ENCODE measurements at places on chromosomes 12 and 14.

DNA sequence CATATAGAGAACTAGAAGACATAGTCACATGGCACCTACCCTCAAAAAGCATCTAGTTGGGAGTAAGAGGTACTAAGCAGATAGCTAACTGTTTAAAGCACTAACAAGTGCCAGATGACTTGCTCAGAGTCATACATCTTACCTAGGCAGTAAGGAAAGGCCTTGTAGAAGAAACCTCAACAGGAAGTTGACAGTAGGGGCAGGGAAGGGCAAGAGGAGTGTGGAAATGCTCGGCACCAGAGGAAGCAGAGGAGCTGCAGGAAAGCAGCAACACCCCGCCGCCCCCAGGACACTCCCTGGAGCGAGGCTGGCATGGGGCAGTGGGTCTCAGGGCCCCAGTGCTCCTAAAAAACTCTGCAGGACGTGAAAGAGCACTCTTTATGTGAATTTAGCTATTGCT is 92.9 kb downstream of the PPP2R5C start:
- DNase-seq, result no peak

- DNase-seq, result no peak
Measured at GRCh38 chr14:103128631-103129300, 5.5 kb downstream of the TNFAIP2 start.

GRCh38 chr12:10182354-10183049 is 3.7 kb downstream of the TMEM52B start:
- no peak for DNase-seq

- no peak for DNase-seq
Measured at GRCh38 chr14:99947695-99948094, 117.5 kb upstream of the EVL start.

- DNase-seq, result no peak
Measured at GRCh38 chr14:60867503-60868172, 113.2 kb downstream of the TRMT5 start.

GRCh38 chr12:108701779-108702441 is 29.4 kb downstream of the CORO1C start:
- DNase-seq, result no peak

- DNase-seq, result no peak
Measured at GRCh38 chr14:34824826-34825225, 50.3 kb downstream of the BAZ1A start.

GRCh38 chr12:106873983-106874382 is 81.7 kb upstream of the TMEM263 start:
- no peak for DNase-seq

All from stimulated activated CD8-positive, alpha-beta memory T cell treated with anti-CD3 and anti-CD28 coated beads, Interleukin-4, amount 100 ng/mL, for 1 hour (primary cell).